ENCODE measurements at places on chromosomes 16 and 17. TPM values are rescaled to one million over a fixed set of nuclear protein-coding genes. Genes with fewer than 3 reads are reported as not detected.

SYCE1L gene
- 3.8 TPM for total RNA-seq

SP2 gene
- 33.2 TPM for total RNA-seq

GPRC5C gene
- 0.18 TPM for total RNA-seq

GRAPL gene
- 21.0 TPM for total RNA-seq

KRTAP1-1 gene
- not detected for total RNA-seq

CSH1 gene
- 11.3 TPM for total RNA-seq

CSNK2A2 gene
- 54.3 TPM for total RNA-seq

OTOA gene
- 0.16 TPM for total RNA-seq

CDRT15L2 gene
- not detected for total RNA-seq

DNA sequence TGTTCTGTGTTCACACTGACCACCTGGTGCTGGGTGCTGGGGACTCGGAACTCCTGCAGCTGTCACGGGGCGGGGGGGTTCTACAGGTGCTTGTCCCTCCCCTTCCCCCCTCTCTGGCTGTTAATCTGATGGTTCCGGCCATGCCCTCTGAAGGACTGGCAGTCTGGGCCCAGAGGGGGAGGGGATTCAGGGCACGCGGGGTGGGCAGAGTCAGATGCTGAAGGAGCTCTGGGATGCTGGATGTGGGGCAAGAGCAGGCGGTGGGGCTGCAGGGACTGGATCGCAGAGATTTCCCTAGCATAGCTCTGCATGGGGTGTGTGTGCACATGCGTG lies 5.4 kb upstream of the TBX21 start:
- H3K36me3 ChIP-seq, result no peaks in the 10 kb centered on the region
- no peak for DNase-seq
- H3K27ac ChIP-seq, result no peak overlapping the region
- H3K27me3 ChIP-seq, result peaks cover 18% of the 10 kb centered on the region

GRCh38 chr16:78057803-78058564 lies 35.6 kb downstream of the CLEC3A start:
- H3K36me3 ChIP-seq, result no peaks in the 10 kb centered on the region
- H3K4me3 ChIP-seq, result no peak overlapping the region
- no peak overlapping the region for H3K27ac ChIP-seq
- H3K4me1 ChIP-seq, result no peaks in the 10 kb centered on the region
- no peak for DNase-seq

- H3K4me3 ChIP-seq, result no peak overlapping the region
- DNase-seq, result no peak
- H3K4me1 ChIP-seq, result peaks cover 2% of the 10 kb centered on the region
Measured at GRCh38 chr17:55726440-55726839, 3.8 kb upstream of the TMEM100 start.

- peak overlapping the region; percentile 56 for H3K27ac ChIP-seq
- H3K4me3 ChIP-seq, result no peak overlapping the region
- DNase-seq, result no peak
- no peaks in the 10 kb centered on the region for H3K27me3 ChIP-seq
- peaks cover 5% of the 10 kb centered on the region for H3K36me3 ChIP-seq
Measured at GRCh38 chr17:30505868-30506417, 28.7 kb downstream of the GOSR1 start.

DNA sequence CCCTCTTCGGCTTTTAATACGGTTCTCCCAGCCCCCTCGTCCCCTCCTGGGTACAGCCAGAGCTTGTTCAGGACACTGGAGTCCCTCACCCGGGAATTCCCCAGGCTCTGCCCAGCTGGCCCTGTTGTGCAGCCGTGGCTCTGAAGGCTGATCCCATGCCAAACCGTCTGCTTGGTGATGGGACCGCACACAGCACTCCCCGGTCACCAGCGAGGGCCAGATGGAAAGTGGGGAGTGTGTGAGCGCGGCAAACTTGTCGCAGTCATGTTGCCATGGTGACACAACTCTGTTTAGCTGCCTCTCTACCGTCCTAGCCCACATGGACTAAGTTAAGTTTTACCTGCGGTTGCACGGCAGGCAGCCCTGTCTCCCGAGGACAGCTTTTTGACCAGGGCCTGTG lies 107.9 kb downstream of the RAP1GAP2 start:
- no peak for DNase-seq
- peaks cover 6% of the 10 kb centered on the region for H3K36me3 ChIP-seq
- peaks cover 21% of the 10 kb centered on the region for H3K4me1 ChIP-seq
- no peaks in the 10 kb centered on the region for H3K27me3 ChIP-seq
- H3K27ac ChIP-seq, result no peak overlapping the region
- no peak overlapping the region for H3K4me3 ChIP-seq

DNA sequence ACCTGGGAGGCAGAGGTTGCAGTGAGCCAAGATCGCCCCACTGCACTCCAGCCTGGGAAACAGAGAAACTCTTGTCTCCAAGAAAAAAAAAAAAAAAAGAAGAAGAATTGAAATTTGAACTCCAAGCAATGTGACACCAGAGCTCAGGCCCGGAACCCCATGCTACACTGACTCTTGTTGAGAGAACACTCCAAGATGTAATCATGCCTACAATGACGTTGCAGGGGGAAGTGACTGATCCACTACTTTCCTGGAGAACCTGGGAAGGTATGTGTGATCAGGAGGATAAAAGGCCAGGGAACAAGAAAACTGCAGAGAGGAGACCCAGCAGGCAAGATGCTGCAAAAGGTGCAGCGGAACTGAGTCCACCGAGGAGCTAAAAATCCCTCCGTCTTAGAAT lies 57.9 kb downstream of the ADCY9 start:
- H3K27me3 ChIP-seq, result no peaks in the 10 kb centered on the region
- DNase-seq, result no peak
- peaks cover 2% of the 10 kb centered on the region for H3K36me3 ChIP-seq
- H3K4me1 ChIP-seq, result peaks cover 8% of the 10 kb centered on the region

DNA sequence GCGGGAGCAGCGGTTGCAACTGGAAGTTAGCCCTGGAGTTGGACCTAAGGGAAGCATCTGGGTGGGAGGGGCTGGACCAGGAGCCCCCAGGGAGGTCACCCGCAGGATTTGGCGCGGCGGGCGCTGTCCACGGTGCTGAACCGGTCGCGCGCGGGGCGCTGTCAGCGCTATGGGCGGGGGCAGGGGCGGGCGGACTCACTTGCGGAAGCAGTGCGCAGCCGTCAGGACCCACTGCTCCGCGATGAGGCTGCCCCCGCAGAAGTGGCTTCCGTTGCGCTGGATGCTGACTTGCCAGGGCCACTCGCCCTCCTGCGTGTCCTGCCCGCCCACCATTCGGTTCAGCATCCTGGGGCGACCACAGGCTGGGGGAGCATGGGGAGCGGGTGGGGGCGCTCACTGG lies 4.5 kb downstream of the PRSS27 start:
- no peaks in the 10 kb centered on the region for H3K36me3 ChIP-seq
- no peaks in the 10 kb centered on the region for H3K27me3 ChIP-seq
- no peak overlapping the region for H3K4me3 ChIP-seq
- H3K27ac ChIP-seq, result peak overlapping the region; percentile 56
- peaks cover 6% of the 10 kb centered on the region for H3K4me1 ChIP-seq

DNA sequence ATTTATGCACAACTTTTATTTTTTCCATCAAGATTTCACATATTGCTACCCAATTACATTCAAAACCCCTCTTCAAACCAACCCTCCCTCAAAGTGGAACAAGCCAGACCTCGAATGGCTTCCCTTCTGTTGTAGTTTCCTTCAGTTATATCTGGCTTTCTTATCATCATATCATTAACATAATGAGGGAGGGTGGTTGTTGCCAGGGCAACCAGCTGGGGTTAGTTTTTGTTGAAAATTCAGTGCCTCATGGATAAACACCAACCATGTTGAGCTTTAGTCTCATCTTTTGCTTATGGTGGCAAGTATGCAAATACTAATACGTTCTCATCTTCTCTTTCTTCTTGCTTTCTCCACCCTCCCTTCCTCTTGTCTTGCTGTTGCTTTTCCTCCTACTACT lies 359.7 kb downstream of the CDH11 start:
- H3K4me1 ChIP-seq, result no peaks in the 10 kb centered on the region
- no peak overlapping the region for H3K27ac ChIP-seq
- DNase-seq, result no peak
- H3K4me3 ChIP-seq, result no peak overlapping the region
- no peaks in the 10 kb centered on the region for H3K36me3 ChIP-seq

- no peak for DNase-seq
- peaks cover 31% of the 10 kb centered on the region for H3K27me3 ChIP-seq
- no peak overlapping the region for H3K4me3 ChIP-seq
- no peaks in the 10 kb centered on the region for H3K36me3 ChIP-seq
- no peak overlapping the region for H3K27ac ChIP-seq
Measured at GRCh38 chr16:19963301-19963700, 78.7 kb upstream of the GPRC5B start.

DNA sequence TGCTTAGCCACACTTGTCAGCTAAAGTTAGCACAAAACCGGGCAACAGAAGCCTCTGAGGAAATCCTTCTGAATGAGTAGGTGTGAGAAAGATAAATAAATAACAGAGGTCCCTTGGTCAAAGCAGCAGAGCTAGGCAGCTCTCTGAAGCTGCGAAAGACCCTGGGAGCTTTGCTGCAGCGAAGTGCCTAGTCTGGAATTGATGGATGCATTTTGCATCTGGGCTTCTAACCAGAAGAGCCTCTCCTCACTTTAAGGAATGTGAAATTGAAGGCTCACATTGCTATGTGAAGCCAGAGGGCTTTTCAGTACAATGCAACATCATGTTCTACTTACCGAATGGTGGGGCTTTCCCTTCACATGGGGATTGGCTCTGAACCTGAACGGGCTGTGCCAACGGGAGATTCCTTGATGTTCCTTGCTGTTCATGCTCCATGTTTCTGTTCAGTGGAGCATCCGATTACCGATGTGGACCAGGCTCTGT lies 274.6 kb downstream of the HS3ST3B1 start:
- no peak overlapping the region for H3K27ac ChIP-seq
- peaks cover 4% of the 10 kb centered on the region for H3K27me3 ChIP-seq
- no peak overlapping the region for H3K4me3 ChIP-seq
- no peaks in the 10 kb centered on the region for H3K4me1 ChIP-seq
- no peak for DNase-seq

- no peaks in the 10 kb centered on the region for H3K36me3 ChIP-seq
- no peak for DNase-seq
- peaks cover 10% of the 10 kb centered on the region for H3K4me1 ChIP-seq
- no peaks in the 10 kb centered on the region for H3K27me3 ChIP-seq
- peak overlapping the region; percentile 47 for H3K27ac ChIP-seq
Measured at GRCh38 chr17:57668332-57668731, 76.8 kb downstream of the CCDC182 start.

- peak overlapping the region; percentile 65 for H3K27ac ChIP-seq
- peaks cover 12% of the 10 kb centered on the region for H3K4me1 ChIP-seq
- no peaks in the 10 kb centered on the region for H3K27me3 ChIP-seq
Measured at GRCh38 chr16:85607321-85607765, 5.8 kb upstream of the GSE1 start.

DNA sequence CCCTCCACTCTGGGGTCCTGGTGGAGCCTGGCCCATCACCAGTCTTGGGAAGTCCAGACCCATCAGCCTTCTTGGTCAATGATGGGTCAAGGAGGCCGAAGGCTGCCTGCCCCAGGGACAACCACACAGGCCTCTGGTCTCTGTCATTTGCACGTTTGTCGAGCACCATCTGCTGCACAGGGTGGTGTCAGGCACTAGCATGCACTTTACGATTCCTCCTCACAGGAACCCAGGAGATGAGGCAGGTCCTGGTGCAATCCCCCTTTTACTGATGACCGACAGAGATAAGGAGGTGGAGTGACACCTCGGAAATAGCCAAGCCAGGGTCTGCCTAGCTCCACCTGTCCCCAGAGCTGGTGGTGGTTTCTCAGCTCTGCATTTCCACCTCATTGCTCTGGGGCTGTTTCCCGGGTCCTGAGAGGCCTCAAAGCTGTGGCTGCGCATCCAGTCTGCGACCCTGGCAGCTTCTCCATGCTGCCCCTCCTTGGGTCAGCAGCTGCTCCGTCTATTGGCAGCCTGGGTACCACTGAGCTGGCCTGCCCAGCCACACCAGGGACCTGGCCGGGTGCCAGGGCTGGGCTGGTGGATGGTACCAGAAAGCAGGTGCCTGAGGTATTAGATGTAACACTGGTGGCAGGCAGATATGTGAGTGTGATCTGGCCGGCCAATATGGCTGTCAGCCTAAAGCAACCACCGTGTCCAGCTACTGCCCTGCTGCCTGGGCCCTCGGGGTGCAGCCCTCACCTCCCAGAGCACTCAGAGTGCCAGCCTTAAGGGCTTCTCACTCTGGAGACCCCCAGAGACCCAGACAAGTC lies 10.0 kb downstream of the MMP15 start:
- no peaks in the 10 kb centered on the region for H3K27me3 ChIP-seq
- no peak overlapping the region for H3K4me3 ChIP-seq
- no peaks in the 10 kb centered on the region for H3K36me3 ChIP-seq
- no peaks in the 10 kb centered on the region for H3K4me1 ChIP-seq
- DNase-seq, result no peak
- H3K27ac ChIP-seq, result no peak overlapping the region

GRCh38 chr16:30068750-30069610 lies 3.4 kb downstream of the ALDOA start:
- no peaks in the 10 kb centered on the region for H3K36me3 ChIP-seq
- no peaks in the 10 kb centered on the region for H3K27me3 ChIP-seq
- DNase-seq, result peak; percentile 50
- H3K27ac ChIP-seq, result peak overlapping the region; percentile 72
- H3K4me3 ChIP-seq, result peak overlapping the region; percentile 49
- H3K4me1 ChIP-seq, result peaks cover 24% of the 10 kb centered on the region

DNA sequence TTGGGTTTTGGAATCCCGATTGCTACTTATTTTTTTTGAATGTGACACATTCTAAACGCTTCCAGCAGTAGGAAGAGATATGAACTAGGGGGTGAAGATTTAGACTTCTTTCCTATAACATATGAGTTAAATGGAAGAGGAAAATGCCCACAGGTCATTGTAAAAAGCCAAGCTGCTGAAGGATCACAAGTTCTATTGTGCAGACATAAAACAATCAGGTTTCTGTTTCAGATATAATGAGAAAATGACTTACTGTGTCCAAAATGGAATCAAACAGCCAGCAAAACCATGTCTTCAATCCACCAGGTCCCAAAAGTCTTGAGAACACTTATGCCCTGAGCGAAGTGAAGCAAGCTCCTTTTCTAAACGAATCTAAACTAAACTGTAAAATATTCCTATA lies 157.0 kb upstream of the SOX9 start:
- DNase-seq, result no peak
- no peaks in the 10 kb centered on the region for H3K4me1 ChIP-seq
- H3K36me3 ChIP-seq, result no peaks in the 10 kb centered on the region
- H3K4me3 ChIP-seq, result no peak overlapping the region
- no peaks in the 10 kb centered on the region for H3K27me3 ChIP-seq

DNA sequence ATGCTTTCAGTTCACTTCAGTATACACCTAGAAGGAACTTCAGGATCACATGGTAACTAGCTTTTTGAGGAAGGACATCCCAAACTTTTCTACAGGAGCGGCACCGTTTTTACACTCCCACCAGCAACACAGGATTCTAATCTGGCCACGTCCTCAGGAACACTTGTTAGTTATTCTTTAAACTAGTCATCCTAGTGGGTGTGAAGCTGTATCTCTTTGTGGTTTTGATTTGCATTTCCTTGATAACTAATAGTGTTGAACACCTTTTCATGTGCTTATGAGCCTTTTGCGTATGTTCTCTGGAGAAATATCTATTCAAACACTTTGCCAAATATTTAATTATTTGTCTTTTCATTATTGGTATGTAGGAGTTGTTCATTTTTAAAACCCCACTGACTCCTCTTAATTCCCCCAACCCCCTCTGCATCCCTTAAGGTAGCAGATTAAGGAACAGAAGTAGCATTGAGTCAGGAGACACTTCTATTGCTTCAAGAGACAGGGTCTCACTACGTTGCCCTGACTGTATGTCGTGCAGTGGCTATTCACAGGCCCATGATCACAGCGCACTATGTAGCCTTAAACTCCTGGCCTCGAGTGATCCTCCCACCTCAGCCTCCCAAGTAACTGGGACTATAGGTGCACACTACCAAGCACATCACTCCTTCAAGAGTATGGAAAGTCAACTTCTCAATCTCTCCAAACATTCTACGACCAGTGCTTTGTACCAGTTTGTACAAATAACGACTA lies 25.4 kb downstream of the YWHAE start:
- H3K27ac ChIP-seq, result peak overlapping the region; percentile 94
- no peaks in the 10 kb centered on the region for H3K36me3 ChIP-seq
- H3K4me3 ChIP-seq, result peak overlapping the region; percentile 70
- peaks cover 65% of the 10 kb centered on the region for H3K4me1 ChIP-seq

Data from T-helper 17 cell (primary cell).